ENCODE measurements at places on chromosomes 1 and 21.

DNA sequence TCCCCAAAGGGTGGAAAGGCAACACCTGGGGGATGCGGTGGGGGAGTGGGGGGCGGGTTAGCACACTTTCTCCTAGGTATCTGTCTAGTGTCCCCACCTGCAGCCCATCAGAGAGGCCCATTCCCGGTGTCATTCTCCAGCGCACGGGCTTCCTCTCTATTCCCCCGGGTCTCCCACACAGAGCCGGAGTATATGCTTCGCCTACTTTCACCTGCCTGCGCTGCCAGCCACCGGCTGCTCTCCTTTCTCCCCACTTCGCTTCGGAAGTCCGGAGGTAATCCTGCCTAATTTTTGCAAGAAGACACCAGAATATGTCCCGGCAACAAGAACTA, 852 bp downstream of the RGS7 start:
- no peak for DNase-seq

DNA sequence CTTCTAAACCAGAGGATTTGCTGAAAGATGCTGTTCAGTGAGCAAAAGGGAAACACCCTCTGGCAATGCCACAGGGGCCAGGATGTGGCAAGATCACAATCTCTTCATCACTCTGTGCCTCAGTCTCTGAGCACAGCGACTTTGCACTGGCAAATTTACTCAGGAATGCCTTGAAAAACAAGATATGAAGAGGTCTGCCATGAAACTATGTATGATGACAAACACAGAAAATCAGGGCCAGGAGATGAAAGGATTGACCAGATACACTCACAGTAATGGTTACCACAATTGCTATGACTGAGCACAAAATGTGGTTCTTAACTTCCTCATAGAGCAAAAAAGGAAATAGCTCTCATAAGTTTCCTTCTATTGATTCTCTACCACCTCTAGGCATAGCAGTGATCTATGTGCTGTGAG, 5.8 kb downstream of the TTC13 start:
- no peak for DNase-seq

DNA sequence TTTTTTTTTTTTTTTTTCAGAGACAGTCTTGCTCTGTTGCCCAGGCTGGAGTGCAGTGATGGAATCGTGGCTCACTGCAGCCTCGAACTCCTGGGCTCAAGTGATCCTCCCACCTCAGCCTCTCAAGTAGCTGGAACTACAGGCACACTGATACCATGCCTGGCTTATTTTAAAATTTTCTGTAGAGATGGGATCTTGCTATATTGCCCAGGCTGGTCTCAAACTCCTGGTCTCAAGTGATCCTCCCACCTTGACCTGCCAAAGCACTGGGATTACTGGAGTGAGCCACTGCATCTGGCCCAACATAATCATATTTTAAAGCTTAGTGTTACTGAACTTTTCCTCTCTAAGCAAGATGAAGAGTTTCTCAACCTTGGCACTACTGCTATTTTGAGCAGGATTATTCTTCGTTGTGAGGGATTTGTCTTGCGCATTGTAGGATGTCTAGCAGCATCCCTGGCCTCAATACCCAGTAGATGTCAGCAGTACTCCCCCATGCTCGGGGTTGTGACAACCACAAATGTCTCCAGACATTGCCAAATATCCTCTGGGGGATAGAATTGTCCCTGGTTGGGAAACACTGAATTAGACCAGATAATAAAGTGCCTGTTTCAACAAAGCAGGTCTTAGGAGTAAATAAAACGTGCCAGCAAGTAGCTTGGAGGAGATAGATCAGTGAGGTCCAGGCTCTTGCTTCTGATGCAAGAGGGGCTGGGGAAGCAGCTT, 15.1 kb upstream of the THRAP3 start:
- no peak for DNase-seq

DNA sequence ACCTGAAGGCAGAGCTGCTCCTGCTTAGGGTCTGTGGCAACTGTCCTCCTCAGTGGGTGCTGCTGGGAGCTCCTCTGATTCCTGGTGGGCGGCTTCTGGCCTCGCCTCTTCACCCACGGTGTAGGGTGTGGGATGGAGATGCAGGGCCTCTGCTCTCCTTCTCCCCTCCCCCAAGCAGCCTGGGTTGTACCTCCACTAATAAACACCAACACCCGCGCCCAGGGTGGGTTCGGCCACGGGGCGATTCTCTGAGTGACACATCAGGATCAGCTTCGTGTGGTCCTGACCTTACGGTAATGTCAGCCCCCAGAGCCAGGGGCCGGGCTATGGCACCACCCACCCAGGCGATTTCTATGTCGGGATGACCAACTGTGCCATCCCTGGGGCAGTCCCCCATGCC, 23.7 kb downstream of the KRTAP10-1 start:
- no peak for DNase-seq

DNA sequence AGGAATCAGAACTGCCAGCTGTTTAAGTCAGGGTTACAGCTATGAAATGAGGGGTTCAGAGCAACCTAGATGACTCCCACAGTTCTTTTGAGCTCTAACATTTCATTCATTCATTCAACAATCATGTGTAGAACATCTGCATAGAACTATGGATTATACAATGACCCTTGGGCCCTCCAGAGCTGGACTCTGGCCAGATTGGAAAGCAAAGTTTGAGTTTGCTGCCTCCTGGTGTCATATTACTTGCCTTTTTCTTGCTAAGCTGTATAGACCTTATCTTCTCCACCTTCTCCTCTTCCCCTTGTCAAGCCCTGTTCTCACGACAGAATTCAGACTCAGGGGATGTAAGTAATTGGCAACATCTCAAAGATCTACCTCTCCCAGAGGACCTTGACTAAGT, 4.0 kb downstream of the CASQ2 start:
- no peak for DNase-seq

DNA sequence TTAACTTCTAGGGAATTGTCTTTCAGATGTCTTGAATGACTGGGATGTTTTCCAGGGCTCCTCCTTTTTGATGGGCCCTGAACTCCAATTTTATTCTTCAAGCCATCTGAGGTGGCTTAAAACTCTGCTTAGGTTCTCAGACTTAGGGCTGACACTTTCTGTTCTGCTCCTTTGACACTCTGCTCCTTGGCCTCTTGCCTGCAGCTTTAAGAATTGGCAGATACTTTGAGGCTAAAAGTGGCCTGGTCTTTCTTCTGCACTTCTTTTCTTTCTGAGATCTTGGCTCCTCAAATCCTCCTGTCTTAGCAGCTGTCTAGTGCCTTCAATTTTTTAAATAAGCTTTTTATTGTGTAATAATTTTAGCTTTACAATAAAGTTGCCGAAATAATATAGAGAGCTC, 294.6 kb downstream of the RPS6KC1 start:
- no peak for DNase-seq

- DNase-seq: no peak
Measured at GRCh38 chr1:100483230-100483629, 54.7 kb upstream of the GPR88 start.

DNA sequence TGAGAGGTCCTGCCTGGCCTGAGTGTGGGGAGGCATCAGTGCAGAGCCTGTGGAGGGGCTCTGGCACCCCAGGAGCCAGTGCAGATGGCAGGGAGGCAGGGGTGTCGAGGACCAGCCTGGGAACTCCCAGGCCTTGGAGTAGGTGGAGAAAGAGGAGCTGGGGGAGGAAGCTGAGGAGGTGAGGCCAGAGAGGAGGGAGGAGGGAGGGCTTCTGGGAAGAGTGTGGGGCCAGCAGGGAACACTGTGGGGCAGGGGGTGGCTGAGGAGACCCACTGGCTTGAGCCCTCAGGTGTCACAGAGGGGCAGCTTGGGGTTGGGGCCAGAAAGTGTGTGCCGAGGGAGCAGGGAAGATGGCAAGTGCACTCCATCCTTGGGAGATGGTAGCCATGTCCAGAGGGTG, 3.8 kb downstream of the COQ8A start:
- no peak for DNase-seq

DNA sequence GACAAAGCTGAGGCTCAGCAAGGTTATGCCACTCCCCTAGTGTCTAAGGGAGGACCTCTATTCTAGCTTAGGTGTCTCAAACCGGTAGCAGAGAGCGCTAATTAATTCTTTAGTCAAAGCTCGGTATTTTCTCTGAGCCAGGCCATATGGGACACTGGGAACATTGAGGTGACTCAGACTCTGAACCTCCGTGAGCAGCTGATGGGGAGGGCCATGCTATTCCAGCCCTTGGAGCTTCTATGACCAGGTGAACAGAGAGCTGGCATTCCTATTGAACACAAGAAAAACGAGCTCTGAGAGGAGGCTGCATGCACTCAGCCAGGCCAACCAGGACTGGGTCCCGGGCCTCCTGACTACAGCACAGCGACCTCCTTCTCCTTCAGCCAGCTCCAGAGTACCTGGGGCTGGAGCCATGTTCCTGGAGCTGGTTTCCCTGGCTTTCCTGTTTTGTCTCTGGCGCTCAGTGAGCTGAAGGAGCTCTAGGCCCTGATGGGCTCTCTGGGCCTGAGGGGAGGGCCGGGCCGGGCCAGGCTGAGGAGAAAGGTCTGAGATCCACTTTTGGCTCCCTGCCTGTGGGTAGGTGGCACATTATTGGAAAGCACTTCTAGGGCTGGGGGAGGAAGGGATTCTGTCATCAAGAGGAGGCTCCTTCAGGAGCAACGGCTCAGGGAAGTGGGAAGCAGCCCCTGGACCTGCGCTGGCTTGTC, 37.0 kb downstream of the SLC9A1 start:
- no peak for DNase-seq

DNA sequence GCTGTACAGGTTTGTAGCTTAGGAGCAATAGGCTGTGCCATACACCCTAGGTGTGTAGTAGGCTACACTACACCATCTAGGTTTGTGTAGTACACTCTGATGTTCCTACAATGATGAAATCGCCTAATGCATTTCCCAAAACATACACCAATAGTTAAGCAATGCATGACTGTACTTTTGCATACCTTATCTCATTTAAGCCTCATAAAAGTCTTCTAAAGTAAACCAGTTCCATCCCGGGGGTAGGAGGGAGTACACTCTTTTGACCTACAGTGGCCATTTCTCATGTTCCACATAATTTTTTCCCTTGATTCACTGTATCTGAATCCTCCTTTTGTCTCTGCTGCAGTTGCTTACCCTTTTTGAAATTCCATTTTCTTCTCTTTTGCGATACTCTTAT, 12.2 kb downstream of the TRMT13 start:
- DNase-seq: no peak

DNA sequence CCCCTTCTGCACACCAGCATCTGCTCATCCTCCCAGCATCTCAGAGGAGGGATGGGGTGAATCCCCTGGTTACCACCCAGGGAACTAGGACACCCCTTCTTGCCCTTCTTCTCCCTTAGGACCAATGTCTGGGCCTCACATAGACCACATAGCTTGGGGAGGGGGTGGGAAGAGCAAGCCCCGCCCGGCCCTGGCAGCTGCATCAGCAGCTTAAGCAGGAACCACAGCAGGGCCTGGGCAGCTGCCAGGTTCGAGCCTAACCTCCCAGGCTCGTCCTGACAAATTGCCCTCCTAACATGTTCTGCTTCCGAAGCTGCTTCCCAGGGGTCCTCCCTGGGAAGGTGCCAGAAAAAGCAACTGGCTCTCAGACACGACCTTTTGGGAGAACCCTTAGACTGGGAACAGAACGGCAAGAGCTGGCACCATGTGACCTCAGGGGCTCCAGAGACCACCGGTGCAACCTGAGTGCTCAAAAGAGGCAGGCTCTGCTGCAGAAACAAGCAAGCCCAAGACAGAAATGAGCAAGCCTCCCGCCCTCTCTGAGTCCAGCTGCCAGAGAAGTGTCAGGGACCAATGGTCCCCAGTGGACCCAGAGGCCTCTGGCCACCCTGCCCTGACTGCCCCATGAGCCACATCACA, 18.4 kb upstream of the CLSTN1 start:
- no peak for DNase-seq

DNA sequence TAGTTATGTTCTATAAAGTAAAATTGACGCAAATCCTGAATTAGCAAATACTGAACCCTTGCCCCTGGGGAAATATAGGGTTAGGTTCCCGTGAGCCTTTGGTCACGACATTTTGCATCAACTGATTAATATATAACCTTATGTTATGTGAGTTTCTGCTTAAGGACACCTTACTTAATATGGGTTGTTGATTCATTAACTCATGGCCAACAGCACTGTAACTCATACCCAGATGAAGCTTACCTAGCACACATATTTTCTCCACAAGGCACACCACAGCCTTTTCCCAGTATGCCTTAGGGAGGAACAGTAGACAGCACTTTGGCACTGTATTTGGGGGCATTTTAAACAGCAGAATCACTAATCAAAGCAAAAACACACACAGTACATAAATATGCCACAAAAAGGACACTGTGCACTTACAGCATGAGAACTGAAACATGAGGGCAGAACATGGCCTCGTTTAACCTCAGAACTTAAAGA, 15.1 kb downstream of the INAVA start:
- DNase-seq: no peak

DNA sequence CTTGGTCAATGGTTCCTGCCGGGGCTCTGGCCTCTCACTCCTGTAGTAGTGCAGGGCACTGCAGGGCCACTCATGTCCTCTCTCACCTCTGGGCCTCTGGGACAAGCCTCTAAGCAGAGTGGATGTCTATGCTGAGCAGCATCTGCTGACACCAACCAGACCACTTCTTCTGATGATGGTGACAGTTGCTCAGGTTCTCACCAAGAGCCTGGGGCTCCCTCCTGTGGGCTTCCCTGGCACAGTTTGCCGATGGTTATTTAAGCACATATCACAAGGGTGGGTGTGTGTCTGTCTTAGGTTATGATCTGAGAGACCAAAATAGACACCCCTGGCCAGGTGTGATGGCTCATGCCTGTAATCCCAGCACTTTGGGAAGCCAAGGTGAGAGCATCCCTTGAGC, 17.4 kb upstream of the GPR137B start:
- no peak for DNase-seq

- no peak for DNase-seq
Measured at GRCh38 chr1:111768023-111768422, 12.3 kb downstream of the DDX20 start.

GRCh38 chr1:57578680-57579079, 154.8 kb upstream of the DAB1 start:
- DNase-seq: no peak

DNA sequence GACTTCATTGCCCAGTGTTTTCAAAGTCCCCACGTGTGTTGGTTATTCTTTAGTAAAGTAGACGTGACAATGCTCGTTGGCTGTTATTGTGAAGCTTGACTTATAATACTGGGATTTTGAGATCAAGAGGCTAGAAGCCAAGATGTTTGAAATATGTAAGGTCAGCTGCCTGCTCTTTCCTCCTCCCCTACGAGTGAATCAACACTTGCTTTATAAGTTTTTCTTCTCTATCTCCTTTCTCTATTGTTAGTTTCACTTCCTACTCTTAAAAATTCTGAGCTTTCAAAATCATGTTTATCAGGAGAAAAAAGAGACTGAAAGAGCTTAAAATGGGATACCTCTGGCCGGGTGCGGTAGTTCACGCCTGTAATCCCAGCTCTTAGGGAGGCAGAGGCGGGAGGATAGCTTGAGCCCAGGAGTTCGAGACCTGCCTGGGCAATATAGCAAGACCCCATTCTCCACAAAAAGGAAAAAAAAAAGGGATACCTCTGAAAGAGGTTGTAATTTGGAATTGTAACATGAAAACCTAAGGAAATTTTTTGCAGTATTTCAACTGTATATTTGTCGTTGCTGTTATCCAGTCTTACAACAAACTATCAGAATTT, 72.0 kb downstream of the EPB41 start:
- no peak for DNase-seq
